ENCODE measurements at places on chromosomes 4 and X. TPM values are rescaled to one million over a fixed set of nuclear protein-coding genes. Genes with fewer than 3 reads are reported as not detected.

DNA sequence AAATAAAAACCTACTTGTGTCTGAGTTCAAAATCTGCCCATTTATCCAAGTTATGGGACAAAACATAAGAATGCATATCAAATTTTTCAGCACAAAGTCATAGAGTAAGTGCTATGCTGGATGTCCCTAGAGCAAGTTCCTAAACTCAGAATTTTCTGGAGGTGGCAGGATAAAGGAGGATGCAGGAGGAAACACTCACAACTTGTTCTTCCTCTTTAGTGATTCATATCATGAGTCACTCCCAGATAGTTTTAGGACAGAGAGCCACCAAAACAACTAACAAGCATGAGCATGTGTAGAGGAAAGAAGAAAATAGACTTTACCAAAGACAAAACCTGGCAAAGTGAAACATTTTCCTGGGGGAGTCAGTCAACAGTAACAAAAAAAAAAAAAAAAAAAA, 302.7 kb downstream of the KCTD8 start:
- no peak for DNase-seq

DNA sequence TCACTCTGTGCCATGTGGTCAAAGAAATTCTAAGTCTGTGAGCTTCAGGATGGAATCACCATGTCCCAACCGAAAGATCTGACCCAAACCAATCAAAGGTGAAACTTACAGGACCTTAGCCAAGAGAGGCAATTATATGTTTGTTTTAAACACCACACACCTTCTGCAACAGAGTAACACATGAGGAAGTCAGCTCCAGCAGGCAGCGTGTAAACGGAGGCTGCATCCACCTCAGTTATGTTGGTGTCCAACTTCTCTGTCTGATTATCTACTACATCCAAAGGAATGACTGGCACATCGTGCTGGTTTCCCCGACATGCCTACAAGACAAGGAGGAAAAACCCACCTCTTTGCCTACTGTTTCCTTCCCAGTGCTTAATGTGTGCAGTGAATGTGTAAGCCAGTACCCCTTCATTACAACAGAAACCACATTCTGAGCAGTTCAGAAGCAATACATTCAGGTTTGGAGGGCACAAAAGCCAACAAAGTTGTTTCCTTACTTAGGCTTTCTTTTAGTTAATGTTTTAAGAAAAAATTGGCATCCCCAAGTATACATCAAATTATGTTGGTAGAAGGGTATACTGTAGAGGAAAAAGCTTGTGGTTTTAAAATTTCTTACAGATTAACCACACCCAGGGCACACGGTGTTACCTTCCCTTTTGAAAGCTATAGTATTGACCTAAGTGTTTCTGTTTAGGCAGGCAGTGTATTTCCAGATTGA, 12.4 kb downstream of the CASP6 start:
- DNase-seq = no peak

GRCh38 chr4:52813546-52813945, 48.6 kb upstream of the RASL11B start:
- DNase-seq = no peak

DNA sequence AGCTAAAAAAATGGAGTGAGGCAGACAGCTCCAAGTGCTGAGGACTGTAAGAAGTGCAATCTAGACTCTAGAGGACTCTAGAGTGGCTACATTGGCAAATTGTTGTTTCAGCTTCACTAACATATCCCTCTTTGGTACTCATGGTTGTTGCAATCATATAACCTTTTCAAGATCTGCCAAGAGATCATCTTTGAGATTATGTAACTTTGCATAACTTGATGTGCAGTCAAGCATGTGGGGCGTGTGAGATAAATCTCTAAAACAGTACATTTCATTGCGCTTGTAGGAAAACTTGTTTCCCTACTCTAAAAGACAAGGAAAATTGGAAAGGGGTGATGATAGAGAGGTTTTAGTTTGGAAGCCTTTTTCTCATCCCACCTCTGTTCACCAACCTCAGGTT, 11.2 kb upstream of the BRS3 start:
- DNase-seq = no peak

DNA sequence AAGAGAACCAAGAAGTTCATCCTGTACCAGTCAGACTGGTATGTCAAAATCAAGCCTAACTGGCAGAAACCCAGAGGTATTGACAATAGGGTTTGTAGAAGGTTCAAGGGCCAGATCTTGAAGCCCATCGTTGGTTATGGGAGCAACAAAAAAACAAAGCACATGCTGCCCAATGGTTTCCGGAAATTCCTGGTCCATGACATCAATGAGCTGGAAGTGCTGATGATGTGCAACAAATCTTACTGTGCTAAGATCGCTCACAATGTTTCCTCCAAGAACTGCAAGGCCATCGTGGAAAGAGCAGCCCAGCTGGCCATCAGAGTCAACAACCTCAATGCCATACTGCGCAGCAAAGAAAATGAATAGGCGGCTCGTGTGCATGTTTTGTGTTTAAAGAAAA, 172.7 kb upstream of the MED14 start:
- no peak for DNase-seq

- no peak for DNase-seq
These were observed 617.0 kb downstream of the MID1IP1 start for GRCh38 chrX:39418254-39418704.

Gene OPRPN
- not detected for total RNA-seq

Gene DGKK
- total RNA-seq = not detected
